ENCODE measurements at places on chromosomes 1 and 21. TPM values are rescaled to one million over a fixed set of nuclear protein-coding genes. Genes with fewer than 3 reads are reported as not detected.

- H3K4me3 ChIP-seq, result no peak overlapping the region
- H3K27me3 ChIP-seq, result no peaks in the 10 kb centered on the region
- no peak overlapping the region for H3K27ac ChIP-seq
Measured at GRCh38 chr1:91707890-91708218, 178.1 kb downstream of the TGFBR3 start.

- no peaks in the 10 kb centered on the region for H3K36me3 ChIP-seq
- no peaks in the 10 kb centered on the region for H3K4me1 ChIP-seq
- DNase-seq, result peak; percentile 85
- no peak overlapping the region for H3K27ac ChIP-seq
- H3K27me3 ChIP-seq, result peaks cover 72% of the 10 kb centered on the region
Measured at GRCh38 chr1:204684571-204685235, 835 bp downstream of the LRRN2 start.

DNA sequence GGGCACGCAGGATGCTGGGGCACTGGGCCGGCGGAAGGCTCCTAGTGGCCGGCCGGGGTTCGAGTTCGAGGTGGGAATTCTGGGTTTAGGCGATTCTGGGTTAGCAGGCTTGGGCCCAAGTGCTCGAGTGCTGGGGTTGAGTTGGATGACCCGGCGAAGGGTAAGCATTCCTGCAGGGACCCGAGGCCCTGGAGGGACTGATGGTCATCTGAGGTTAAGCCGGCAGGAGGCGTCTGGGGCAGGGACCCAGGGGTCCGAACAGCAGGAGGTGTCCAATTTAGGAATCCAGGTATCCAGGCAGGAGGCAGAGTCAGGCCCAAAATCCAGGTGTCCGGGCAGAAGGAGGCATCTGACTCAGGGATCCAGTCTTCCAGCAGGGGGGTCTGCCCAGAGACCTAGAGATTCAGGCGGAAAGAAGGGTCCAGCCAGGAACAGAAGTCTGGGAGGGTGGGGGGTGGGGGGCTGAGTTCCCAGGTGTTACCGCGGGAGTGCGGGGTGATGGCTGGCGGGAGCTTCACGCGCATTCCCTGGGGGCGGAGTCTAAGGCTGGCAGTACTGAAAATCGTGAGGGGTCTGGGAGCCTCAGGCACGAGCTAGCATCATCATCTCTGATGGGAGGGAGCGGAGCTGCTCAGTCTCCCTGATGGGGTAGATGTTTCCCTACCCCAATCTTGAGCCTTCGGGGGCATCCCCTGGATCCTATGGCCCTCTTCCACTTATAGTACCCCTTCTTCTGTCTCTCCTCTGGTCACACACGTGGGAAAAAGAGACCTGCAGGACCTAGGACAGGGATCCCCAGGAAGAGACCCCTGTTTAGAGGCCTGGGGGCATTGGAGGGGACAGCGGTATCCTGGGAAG lies 585 bp downstream of the GPR3 start:
- DNase-seq, result peak; percentile 91
- peak overlapping the region; percentile 76 for H3K27ac ChIP-seq
- H3K27me3 ChIP-seq, result peaks cover 3% of the 10 kb centered on the region
- no peaks in the 10 kb centered on the region for H3K36me3 ChIP-seq
- H3K4me1 ChIP-seq, result peaks cover 27% of the 10 kb centered on the region

Gene LMX1A
- not detected for total RNA-seq

Gene SLC44A3
- 7.1 TPM for total RNA-seq

DNA sequence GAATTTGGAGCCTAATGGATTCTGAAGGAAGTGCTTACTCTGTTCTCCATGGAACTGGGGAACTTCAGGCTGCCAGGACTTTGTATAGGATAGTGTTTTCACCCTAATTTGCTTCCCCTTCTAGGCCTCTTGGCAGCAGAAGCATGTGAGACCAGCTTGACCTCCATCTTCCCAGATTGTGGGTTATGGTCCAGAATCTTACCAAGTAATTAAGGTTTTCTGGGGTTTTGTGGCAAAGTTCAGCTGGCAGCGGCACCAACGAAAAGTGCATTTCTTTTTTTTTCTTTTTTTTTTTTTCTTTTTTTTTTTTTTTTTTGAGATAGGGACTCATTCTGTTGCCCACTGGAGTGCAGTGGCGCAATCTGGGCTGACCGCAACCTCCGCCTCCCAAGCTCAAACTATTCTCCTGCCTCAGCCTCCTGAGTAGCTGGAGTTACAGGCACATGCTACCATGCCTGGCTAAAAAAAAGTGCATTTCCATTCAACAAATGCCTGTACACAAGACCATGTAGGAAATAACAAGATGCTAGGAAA lies 3.4 kb upstream of the BMP8A start:
- H3K4me1 ChIP-seq, result no peaks in the 10 kb centered on the region
- H3K4me3 ChIP-seq, result no peak overlapping the region
- H3K36me3 ChIP-seq, result peaks cover 44% of the 10 kb centered on the region
- DNase-seq, result peak; percentile 76

Gene LRRIQ3
- total RNA-seq, result 0.59 TPM

- H3K27me3 ChIP-seq, result no peaks in the 10 kb centered on the region
- peaks cover 21% of the 10 kb centered on the region for H3K4me1 ChIP-seq
Measured at GRCh38 chr1:78250201-78250600, 204.4 kb downstream of the GIPC2 start.

DNA sequence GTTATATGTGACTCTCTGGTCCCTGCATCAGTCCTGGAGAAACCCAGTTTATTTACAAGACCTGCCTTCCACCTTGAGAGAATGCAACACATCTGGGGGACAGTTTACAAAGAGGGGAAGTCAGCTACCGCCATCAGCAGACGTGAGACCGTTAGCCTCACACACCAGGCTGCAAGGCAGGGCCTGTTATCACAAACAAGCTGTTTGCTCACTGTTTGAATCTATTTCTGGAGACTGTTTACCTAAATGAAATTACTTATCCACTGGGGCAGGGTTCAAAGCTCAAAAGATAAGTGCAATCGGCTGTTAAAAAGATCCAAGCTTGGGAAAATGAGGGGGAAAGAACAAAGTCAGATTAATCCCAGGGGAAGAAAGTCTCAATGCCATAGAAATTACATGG lies 134.4 kb downstream of the ZNF281 start:
- no peaks in the 10 kb centered on the region for H3K36me3 ChIP-seq
- no peak for DNase-seq
- no peaks in the 10 kb centered on the region for H3K27me3 ChIP-seq
- H3K27ac ChIP-seq, result no peak overlapping the region
- H3K4me3 ChIP-seq, result no peak overlapping the region
- H3K4me1 ChIP-seq, result peaks cover 4% of the 10 kb centered on the region

DNA sequence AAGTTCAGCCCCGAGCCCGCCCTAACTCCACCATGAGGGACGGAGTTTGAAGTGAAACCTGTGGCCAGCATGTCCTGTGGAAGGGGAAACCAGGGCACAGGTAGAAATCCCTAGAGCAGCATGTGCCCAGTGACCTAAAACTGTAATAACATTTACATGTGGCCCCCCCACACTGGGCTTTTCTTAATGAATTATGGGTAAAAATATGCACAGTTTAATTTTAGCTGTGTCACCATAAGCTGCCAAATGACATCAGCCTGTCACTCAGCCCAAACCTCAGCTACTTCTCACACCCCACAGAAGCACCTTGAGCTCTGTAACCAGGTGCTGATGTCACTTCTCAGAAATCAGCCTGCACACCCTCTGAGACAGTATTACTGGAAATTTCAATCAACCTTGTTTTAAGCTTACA lies 50.0 kb upstream of the SLC19A1 start:
- H3K27me3 ChIP-seq, result peaks cover 27% of the 10 kb centered on the region
- no peak overlapping the region for H3K4me3 ChIP-seq
- H3K4me1 ChIP-seq, result no peaks in the 10 kb centered on the region
- H3K27ac ChIP-seq, result no peak overlapping the region
- H3K36me3 ChIP-seq, result no peaks in the 10 kb centered on the region

- peak; percentile 71 for DNase-seq
- no peaks in the 10 kb centered on the region for H3K27me3 ChIP-seq
- H3K4me1 ChIP-seq, result peaks cover 59% of the 10 kb centered on the region
- no peaks in the 10 kb centered on the region for H3K36me3 ChIP-seq
Measured at GRCh38 chr1:67723620-67724019, 38.6 kb downstream of the GADD45A start.

GRCh38 chr1:78081980-78082860 lies 36.5 kb downstream of the GIPC2 start:
- no peaks in the 10 kb centered on the region for H3K27me3 ChIP-seq
- H3K4me3 ChIP-seq, result no peak overlapping the region
- no peaks in the 10 kb centered on the region for H3K36me3 ChIP-seq
- H3K4me1 ChIP-seq, result peaks cover 26% of the 10 kb centered on the region
- DNase-seq, result peak; percentile 64

GRCh38 chr1:247407180-247407616 lies 8.8 kb upstream of the NLRP3 start:
- no peaks in the 10 kb centered on the region for H3K36me3 ChIP-seq
- no peaks in the 10 kb centered on the region for H3K27me3 ChIP-seq
- H3K27ac ChIP-seq, result no peak overlapping the region
- H3K4me3 ChIP-seq, result no peak overlapping the region
- DNase-seq, result no peak
- H3K4me1 ChIP-seq, result no peaks in the 10 kb centered on the region

DNA sequence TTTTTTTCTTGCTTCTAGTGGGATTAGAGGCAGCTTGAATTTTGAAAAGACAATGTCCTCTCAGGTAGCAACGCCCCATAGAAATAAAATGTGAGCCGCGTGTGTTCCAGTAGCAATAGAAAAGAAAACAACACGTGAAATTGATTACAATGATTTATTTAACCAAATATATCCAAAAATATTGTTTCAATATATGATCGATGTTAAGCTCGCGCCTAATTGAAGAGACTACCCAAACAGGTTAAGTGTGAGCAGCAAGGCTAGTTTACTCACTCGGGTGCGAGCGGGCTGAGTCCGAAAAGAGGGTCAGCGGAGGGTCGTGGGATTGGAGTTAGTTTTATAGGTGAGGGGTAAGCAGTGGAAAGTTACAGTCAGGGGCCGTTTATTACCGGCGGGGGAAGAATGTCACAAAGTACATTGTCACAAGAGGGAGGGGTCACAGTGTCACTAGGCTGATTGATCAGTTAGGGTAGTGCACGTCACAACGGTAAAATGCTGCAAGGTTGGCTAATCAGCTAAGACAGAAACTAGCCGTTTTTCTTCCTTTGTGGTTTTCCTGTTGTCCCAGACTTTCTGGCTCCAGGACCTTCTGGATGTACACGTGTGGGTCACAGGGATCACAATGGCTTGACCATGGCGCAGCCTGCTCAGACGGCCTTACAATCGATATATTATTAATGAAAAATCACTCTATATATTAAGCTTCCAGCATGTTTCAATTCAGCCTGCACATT lies 697 bp upstream of the ZNF670 start:
- H3K4me1 ChIP-seq, result peaks cover 8% of the 10 kb centered on the region
- no peaks in the 10 kb centered on the region for H3K36me3 ChIP-seq
- H3K27ac ChIP-seq, result no peak overlapping the region
- no peaks in the 10 kb centered on the region for H3K27me3 ChIP-seq

Gene LAD1
- total RNA-seq, result not detected

GRCh38 chr1:20278692-20279130 lies 12.0 kb upstream of the VWA5B1 start:
- no peak for DNase-seq
- H3K36me3 ChIP-seq, result no peaks in the 10 kb centered on the region

DNA sequence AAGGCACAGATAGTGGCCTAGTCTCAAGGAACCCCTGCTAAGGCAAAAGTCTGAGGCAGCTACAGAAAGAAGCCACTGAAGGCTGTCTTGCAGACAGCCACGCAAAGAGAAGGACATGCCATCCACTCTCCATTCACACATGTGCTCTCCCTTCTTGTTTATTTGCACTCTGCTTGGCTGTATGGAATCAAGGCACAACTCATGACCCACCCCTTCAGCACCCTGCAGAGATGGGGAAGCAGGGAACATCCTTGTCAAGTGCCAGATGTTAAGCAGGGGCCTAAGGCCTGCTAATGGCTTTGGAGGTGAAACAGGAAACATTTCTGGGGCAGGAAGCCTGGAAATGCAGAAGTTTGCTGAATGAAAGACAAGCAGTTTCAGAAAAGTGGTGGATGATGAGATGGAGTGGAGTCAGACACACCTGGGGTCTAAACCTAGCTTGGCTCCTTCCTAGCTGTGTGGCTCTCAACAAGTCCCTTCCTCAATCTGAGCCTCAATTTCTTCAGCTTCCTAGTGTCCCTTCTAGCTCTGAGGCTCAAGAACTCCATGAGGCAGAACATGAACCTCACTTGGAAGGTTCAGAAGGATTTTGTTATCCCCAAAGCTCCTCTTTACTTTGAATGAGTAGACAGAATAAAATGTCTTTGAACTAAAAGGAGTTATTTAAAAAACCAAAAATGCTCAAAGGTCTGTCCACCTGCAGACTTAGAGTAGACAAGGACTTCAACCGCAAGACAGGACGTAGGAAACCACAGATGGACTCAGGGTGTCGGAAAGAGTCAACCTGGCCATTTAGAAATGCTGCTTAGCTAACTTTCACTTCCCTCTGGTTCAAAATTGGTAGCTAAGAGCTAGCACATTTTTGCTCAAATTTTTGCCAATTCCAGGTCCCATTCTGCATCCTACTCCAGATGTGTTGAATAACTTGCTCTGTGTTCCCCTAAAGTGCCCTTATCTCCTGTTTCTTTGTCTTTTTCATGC lies 283.1 kb downstream of the PLPP3 start:
- no peaks in the 10 kb centered on the region for H3K36me3 ChIP-seq
- no peaks in the 10 kb centered on the region for H3K4me1 ChIP-seq
- no peak overlapping the region for H3K4me3 ChIP-seq

Gene CBR3
- 22.7 TPM for total RNA-seq

Gene BGLAP
- 2.2 TPM for total RNA-seq

GRCh38 chr1:55640708-55641473 lies 425.7 kb upstream of the USP24 start:
- H3K27ac ChIP-seq, result peak overlapping the region; percentile 64
- H3K27me3 ChIP-seq, result no peaks in the 10 kb centered on the region
- H3K36me3 ChIP-seq, result no peaks in the 10 kb centered on the region
- peak; percentile 84 for DNase-seq
- H3K4me1 ChIP-seq, result peaks cover 25% of the 10 kb centered on the region
- H3K4me3 ChIP-seq, result peak overlapping the region; percentile 64

Gene SLC25A34
- total RNA-seq, result 1.5 TPM

DNA sequence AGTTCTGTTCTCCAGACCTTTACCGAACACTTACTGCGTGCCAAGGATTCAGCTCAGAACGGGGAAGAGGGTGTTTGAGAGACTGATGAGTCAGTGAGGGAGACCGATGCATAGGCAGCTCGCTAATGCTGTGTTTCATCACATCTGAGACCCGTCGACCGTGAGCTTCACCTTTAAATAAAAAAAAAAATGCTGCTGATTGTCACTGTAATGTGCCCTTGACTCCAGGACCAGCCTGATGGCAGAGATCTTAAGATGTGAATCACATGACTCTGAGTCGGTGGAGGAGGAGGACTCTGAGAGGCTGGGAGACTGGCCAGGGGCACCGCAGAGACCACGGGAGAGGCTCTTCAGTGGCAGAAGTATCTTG lies 28.8 kb downstream of the SPSB1 start:
- peak; percentile 93 for DNase-seq
- H3K27ac ChIP-seq, result peak overlapping the region; percentile 0
- H3K4me3 ChIP-seq, result no peak overlapping the region
- H3K4me1 ChIP-seq, result peaks cover 30% of the 10 kb centered on the region
- no peaks in the 10 kb centered on the region for H3K36me3 ChIP-seq

DNA sequence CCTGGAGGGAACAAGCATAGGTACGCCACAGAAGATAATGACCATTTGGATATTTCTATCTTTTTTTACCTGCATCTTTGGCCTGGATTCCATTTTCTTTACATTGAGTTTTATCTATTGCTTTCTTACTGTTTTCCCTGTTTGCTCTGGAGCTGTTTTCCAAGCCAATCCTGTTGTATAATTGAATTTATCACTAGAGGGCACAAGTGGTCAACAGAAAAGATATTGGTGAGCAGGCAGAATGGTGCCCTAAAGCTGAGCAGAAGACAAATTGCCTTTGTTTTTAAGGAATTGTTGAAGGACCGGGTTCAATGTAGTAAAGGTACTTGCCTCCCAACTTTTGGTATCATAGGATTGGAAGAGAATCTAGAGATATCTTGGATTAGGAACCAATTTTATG lies 152.8 kb downstream of the PPP1R12B start:
- H3K27ac ChIP-seq, result no peak overlapping the region
- H3K4me3 ChIP-seq, result no peak overlapping the region
- H3K27me3 ChIP-seq, result no peaks in the 10 kb centered on the region
- H3K4me1 ChIP-seq, result peaks cover 19% of the 10 kb centered on the region
- H3K36me3 ChIP-seq, result peaks cover 4% of the 10 kb centered on the region

Measured in osteoblast (primary cell).